ENCODE measurements at places on chromosomes 1 and 21.

DNA sequence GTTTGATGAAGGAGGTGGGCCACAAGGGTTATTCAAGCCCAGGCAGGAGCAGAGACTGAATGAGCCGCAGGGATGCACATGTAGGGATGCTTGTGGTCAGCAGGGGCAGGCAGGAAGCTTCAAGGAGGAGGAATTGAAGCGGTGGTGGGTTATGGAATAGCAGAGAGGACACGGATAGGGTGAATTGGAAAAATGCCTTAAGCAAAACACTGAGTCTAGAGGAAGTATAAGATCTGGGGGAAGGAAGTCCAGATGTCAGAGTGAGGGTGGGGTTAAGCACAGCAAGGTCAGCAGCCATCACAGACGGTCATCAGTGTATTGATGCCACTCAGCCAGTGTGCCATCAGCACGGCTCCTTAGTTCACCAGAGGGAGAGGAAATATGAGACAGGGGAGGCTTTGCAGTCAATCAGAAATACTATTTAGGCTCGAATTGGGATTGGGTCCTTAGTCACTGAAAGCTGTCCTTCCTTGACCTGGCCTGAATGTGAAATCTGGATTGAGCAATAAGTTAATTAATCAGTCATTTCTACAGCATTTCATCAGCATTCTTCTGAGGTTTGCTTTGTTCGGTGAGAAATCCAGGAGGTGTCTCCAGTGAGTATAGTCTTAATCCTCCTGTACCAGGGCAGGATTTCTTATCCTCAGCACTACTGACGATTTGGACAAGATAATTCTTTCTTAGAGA is 6.0 kb upstream of the LCE1F start:
- no peak for DNase-seq

GRCh38 chr21:17343055-17343454 is 169.8 kb upstream of the CXADR start:
- peak; percentile 58 for DNase-seq

GRCh38 chr1:95503278-95504030 is 269.4 kb downstream of the RWDD3 start:
- DNase-seq: no peak

- no peak for DNase-seq
These were observed 1.7 kb upstream of the ADAR start for GRCh38 chr1:154609398-154610380.

- peak; percentile 47 for DNase-seq
These were observed 556 bp downstream of the GMEB1 start for GRCh38 chr1:28668956-28669723.

GRCh38 chr1:64965366-64966157 is 787 bp downstream of the JAK1 start:
- DNase-seq: peak; percentile 29

DNA sequence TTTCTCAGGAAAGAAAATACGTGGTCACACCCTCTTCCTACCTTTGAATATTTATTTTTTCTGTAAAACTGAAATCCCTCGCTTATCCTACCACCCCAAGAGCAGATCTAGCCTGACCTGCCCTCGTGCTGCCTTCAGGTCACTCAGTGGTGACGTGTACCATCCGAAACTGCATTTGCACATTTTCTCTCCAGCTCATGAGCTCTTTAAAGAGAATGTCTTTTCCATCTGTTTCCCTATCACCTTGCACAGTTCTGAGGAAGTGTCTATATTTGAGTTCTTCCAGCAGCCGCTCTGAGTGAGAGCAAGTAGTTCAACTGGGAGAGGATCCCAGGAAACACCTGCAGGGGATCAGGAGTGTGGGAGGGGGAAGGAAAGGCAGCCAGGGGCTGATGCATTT is 91.7 kb downstream of the OMA1 start:
- no peak for DNase-seq

- DNase-seq: peak; percentile 41
These were observed 87.3 kb downstream of the CASZ1 start for GRCh38 chr1:10709165-10709564.

GRCh38 chr1:85665932-85666331 is 42.3 kb downstream of the ZNHIT6 start:
- no peak for DNase-seq

- no peak for DNase-seq
These were observed 10.1 kb downstream of the TRAF5 start for GRCh38 chr1:211336775-211337174.

DNA sequence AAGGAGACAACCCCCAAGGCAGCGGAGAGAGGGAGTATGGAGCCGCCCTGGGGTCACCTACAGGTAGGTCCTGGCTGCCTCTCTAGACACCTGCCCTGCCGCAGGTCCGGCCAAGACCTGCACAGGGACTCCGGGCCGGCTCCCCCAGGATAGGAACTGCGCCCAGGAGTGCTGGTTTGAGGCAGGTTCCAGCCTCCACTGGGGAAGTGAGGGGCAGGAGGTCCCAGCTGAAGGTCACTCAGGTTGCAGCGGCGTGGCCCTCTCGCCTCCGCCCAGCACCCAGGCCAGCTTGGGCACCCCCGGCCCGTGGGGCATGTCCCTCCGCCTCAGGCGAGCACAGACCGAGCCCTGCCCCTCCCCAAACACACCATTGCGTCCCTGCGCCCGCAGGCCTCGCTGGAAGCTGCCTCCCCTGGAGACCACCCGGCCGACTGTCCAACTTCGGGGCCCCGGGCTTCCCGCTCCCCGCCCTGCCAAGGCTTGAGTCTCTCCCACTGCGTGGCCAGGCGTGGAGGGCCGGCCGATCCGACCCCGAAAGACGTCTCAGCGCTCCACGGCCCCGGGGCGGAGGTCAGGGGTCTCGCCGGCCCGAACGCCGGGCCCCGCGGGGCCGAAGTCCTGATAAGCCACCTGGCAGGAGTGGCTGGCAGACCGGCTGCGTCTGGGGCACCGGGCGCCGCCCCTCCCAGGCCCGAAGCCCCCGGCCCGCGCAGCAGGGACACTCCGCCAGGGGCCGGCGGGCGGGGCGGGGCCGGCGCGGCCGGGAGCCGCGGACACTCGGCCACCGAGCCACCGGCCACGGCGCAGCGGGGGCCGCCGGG is 1.4 kb upstream of the SKI start:
- DNase-seq: no peak

GRCh38 chr1:223183268-223183862 is 40.3 kb upstream of the TLR5 start:
- no peak for DNase-seq

GRCh38 chr1:17540255-17541001 is 930 bp downstream of the ARHGEF10L start:
- peak; percentile 60 for DNase-seq

DNA sequence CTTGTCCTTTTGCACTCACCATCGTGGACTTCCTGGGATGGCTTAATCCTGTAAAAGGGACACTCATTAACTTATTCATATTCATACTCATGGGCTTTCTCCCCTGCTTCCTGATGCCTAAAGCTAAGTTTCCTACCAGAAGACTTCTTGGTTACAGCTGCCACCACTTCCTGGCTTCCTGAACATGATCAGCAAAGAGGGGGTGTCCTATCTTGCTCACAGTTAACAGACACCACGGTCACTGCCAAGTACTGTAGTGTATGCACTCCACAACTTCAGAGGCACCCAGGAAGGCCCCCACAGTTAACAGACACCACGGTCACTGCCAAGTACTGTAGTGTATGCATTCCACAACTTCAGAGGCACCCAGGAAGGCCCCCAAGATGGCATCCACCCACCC is 177.8 kb downstream of the SIPA1L2 start:
- no peak for DNase-seq

DNA sequence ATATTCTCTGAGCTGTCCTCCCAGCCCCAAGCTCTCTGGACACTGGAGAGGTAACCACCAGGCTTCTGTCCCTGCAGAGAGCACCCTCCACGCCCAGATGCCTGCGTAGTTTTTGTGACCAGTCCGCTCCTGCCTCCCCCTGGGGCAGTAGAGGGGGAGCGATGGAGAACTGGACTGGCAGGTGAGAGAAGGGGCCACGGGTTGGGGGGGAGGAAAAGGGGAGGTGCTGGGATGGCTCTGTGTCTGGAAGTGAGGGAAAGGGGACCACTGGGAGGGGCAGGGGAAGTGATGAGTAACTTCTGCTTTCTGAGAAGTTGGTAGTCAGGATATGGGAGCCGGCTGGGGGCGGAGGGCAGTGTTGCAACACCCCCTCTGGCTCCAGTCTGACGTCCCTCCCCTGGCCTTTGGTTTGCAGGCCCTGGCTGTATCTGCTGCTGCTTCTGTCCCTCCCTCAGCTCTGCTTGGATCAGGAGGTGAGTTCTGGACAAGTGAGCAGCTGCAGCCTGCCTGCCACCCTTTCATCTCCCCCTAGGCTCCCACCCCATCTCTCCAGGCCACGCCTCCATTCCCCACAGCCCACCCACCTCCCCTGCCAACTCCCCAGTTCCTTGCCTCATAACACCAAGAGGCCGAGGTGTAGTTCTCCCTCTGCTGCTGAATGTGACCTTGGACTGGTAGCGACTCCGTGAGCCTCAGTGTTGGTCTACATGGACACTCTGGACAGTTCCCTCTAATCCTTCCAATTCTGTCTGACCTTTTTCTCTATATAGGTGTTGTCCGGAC is 3.1 kb downstream of the ADAMTSL4 start:
- no peak for DNase-seq

- no peak for DNase-seq
These were observed 2.5 kb downstream of the FOXO6 start for GRCh38 chr1:41363591-41364320.

DNA sequence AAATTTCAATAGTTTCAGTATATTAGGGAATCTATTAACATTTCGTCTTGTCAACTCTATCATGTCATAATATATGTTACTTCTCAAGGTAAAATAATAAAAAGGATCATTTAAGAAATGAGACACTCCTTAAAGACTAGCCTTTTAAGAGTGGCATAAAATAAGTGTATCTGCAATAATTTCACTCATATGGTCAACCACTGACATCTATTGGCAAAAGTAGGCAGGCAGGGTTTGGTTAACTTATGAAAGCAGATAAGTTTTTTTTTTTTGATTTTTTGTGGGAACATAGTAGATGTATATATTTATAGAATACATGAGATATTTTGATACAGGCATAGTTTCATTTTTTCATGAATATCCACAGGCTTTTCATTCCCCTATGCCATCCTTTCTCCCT is 5.5 kb upstream of the RGS21 start:
- no peak for DNase-seq

DNA sequence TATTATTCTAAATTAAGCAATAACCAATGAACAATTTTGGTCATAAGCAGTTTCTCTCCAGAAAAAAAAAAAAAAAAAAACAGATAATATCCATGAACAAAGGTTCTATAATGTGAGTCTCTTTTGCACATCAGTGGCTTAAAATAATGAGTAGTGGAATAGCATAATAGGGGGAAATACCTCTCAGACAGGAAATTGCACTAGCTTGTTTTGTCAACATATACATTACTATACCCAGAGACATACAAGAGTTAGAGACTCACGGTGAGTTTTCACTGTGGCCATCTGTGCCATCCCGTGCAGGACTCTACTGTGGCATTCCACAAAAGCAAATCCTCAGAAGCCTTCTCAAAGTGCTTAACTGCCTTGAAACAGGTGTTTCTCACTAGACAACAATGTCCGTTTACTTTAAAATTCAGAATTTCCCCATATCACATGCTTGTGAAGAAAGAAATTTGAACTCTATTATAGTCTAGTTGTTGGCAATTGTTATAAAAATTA is 697.9 kb downstream of the USP25 start:
- no peak for DNase-seq

GRCh38 chr1:61506236-61506635 is 218.7 kb downstream of the TM2D1 start:
- no peak for DNase-seq

- DNase-seq: no peak
These were observed 214.9 kb downstream of the FGGY start for GRCh38 chr1:59511476-59512465.

DNA sequence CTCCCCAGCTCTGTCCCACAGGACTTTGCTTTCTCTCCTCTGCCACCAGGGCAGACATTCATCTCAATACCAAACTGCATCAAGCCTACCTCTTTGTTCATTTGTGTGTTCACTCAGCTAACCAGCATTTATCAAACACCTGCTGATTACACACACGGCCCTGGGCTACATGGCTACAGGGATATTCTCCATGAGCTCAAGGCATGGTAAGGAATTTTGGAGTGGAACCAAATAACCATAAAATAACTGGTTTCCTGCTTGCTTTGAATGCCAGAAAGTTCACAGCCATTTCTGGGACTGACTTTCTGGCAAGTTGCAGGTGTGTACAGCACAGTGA is 54.6 kb downstream of the LDLRAD2 start:
- no peak for DNase-seq

DNA sequence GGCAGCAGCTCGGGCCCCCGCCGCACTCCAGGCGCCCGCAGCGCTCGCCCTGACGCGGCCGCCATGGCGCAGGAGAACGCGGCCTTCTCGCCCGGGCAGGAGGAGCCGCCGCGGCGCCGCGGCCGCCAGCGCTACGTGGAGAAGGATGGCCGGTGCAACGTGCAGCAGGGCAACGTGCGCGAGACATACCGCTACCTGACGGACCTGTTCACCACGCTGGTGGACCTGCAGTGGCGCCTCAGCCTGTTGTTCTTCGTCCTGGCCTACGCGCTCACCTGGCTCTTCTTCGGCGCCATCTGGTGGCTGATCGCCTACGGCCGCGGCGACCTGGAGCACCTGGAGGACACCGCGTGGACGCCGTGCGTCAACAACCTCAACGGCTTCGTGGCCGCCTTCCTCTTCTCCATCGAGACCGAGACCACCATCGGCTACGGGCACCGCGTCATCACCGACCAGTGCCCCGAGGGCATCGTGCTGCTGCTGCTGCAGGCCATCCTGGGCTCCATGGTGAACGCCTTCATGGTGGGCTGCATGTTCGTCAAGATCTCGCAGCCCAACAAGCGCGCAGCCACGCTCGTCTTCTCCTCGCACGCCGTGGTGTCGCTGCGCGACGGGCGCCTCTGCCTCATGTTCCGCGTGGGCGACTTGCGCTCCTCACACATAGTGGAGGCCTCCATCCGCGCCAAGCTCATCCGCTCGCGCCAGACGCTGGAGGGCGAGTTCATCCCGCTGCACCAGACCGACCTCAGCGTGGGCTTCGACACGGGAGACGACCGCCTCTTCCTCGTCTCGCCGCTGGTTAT is 2.8 kb downstream of the KCNJ9 start:
- no peak for DNase-seq

DNA sequence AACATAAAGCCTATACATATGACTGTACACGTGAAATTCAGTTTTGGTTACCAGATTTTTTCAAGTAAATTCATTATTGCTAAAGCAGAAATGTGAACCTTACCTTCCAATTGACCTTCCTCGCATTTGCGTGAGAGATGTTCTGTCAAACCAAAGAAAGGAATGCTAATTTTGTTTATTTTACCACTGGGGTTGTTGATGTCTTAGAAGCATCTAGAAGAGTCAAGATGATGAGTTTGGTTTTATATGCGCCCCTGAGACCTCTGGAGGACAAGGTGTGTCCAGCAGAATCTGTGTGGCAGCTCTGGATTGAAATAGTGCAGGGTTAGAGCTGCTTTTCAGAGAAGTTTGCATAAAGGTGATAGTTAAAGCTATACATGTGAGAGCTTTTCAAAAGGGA is 48.4 kb downstream of the ZBTB40 start:
- DNase-seq: no peak
